ENCODE measurements at places on chromosomes 12 and 14. TPM values are rescaled to one million over a fixed set of nuclear protein-coding genes. Genes with fewer than 3 reads are reported as not detected.

Gene HOXC12
- total RNA-seq, result not detected

DNA sequence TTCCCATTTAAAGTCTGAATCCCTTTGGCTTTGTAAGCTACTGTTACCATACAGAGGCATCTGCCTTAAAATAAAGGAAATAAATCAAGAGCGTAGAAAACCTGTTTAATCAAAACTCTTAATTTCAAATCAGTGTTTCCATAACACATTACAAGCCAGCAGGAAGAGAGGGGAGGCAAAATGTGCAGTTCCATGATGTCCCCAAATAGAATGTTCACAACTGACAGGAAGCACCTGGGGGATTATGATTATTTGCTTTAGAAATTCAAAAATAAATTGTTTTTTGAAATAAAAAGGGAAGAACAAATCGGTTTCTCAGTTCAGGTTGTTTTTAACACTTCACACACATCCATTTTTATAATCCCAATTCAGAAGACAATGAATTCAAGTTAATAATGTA lies 21.4 kb downstream of the SOCS2 start:
- no peak for DNase-seq

DNA sequence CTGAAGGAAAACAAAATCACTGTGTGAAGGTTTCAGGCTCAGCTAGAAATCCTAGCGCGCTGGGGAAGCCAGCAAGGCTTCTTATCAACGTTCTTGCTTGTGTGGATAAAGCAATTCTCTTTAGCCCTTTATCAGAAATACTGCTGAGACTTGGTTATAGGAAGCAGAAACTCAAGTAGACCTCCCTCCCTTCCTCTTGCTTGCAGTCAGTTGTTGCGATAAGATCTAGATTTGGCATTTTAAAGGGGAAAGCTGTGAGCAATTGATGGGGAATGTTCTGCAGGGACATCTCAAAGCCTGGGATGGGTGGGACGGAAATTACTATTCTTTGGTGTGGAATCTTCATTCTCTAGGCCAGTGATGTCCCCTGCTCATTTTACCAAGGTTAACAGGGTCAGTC lies 76.4 kb upstream of the ANO4 start:
- DNase-seq, result no peak

Gene FAM90A1
- 0.64 TPM for total RNA-seq

Gene TSPAN19
- total RNA-seq, result 0.32 TPM

Gene PTPRR
- 0.27 TPM for total RNA-seq

Gene MUCL1
- total RNA-seq, result not detected

Gene MSI1
- 26.0 TPM for total RNA-seq

GRCh38 chr14:80605536-80605935 lies 336.0 kb downstream of the CEP128 start:
- no peak for DNase-seq
